ENCODE measurements at places on chromosomes 7 and 10. TPM values are rescaled to one million over a fixed set of nuclear protein-coding genes. Genes with fewer than 3 reads are reported as not detected.

Gene EGFR
- 28.9 TPM for total RNA-seq

Gene NME8
- not detected for total RNA-seq

DNA sequence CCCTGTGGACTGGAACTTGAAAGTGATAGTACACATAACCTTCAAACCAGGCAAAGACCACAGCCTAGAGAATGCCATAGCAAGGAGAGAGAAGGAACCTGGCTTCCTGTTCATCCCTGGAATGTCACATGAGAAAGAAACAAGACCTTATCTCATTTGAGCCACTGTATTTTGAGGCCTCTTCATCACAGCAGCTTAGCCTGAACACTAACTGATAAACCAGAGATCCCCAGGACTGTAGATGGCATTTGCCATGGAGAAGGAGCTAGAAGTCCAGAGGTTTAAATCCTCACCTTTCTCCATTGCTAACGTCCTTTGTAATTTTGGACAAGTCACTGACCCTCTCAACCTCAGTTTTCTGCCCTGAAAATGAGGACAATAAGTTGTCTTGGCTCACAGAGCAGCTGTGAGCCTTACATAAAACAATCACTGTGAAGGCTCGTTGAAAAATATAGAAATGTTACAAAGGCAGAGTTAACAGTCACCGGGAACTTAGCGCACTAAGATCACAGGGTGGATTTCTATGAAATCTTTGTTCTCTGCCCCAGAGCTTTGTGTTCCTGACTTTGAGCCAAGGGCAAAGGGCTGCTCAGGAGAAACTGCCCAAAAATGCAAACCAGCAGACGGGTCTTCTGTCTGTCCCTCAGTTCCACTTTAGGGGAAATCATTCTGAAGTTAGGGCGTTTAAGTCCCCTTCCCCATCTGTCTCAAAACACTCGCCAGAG, 197.0 kb downstream of the USP6NL start:
- no peaks in the 10 kb centered on the region for H3K36me3 ChIP-seq
- H3K27ac ChIP-seq = no peak overlapping the region
- H3K27me3 ChIP-seq = no peaks in the 10 kb centered on the region
- H3K4me3 ChIP-seq = no peak overlapping the region
- no peaks in the 10 kb centered on the region for H3K4me1 ChIP-seq

- no peaks in the 10 kb centered on the region for H3K27me3 ChIP-seq
- peaks cover 7% of the 10 kb centered on the region for H3K36me3 ChIP-seq
- H3K27ac ChIP-seq = no peak overlapping the region
- no peak overlapping the region for H3K4me3 ChIP-seq
- DNase-seq = no peak
Measured at GRCh38 chr7:28135760-28136159, 44.8 kb downstream of the JAZF1 start.

DNA sequence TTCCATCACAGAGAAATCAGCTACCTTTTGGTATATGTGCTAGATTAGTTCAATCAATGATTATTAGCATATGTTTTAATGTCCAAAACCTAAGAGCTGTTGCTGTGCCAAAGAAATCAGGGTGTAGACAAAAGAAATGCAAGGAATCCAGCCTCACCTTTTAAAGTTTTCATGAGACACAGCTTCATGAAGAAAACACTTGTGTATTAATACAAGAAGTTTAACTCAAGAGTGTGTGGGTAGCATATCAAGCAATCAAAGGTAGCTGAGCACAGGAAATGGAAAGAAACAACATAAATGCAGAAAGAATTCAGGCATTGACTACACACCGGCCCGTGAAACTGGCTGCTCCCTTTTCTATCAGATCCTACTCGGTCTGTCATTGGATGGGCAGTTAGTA, 76.0 kb upstream of the CAV2 start:
- H3K4me1 ChIP-seq = peaks cover 44% of the 10 kb centered on the region
- no peak for DNase-seq
- no peak overlapping the region for H3K4me3 ChIP-seq
- no peaks in the 10 kb centered on the region for H3K27me3 ChIP-seq
- H3K27ac ChIP-seq = no peak overlapping the region

GRCh38 chr7:104272767-104273384, 55.5 kb upstream of the LHFPL3 start:
- no peak for DNase-seq
- no peaks in the 10 kb centered on the region for H3K4me1 ChIP-seq
- no peak overlapping the region for H3K27ac ChIP-seq
- no peaks in the 10 kb centered on the region for H3K36me3 ChIP-seq
- H3K27me3 ChIP-seq = no peaks in the 10 kb centered on the region

DNA sequence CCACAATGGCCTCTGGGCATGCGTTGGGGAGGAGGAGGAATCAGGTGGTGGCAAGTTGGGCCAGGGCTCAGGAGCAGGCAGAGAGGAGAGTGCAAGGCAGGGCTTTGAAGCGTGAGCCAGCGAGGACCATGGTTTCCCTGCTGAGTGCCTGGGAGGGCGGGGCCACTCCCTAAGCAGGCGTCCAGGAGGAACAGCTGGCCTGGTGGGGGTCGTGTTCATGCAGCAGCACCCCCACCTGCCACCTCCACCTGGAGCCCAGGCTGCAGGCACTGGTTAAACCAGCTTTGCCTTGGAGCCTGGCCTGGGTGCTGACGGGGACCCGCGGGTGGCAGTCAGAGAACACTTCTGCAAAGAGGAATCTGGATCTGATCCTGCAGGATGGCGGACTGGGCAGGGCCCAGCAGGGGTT, 24.2 kb upstream of the AQP1 start:
- no peak overlapping the region for H3K4me3 ChIP-seq
- peaks cover 9% of the 10 kb centered on the region for H3K27me3 ChIP-seq
- H3K36me3 ChIP-seq = no peaks in the 10 kb centered on the region
- no peak overlapping the region for H3K27ac ChIP-seq

DNA sequence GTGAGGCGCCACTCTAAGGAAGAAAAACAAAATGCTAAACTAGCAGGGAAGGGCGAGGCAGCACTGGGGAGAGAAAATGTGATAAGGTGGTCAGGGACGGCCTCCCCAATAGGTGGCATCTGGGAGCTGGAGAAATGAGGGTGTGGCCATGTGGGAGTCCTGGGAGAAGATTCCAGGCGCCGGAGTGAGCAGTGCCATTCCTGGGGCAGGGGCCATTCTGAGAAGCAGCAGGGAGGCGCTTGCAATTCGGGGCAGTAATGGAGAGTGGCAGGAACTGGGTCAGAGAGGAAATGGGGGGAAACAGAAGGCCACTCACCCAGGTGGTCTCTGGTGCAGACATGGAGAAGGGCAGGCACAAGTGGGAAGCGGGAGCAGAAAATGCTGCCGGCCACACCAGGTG, 61.8 kb upstream of the LRRC18 start:
- H3K36me3 ChIP-seq = no peaks in the 10 kb centered on the region
- H3K4me3 ChIP-seq = no peak overlapping the region
- H3K27me3 ChIP-seq = no peaks in the 10 kb centered on the region
- H3K4me1 ChIP-seq = no peaks in the 10 kb centered on the region

Measured in SJSA1 (cell line).